ENCODE measurements at places on chromosomes 5 and 9.

DNA sequence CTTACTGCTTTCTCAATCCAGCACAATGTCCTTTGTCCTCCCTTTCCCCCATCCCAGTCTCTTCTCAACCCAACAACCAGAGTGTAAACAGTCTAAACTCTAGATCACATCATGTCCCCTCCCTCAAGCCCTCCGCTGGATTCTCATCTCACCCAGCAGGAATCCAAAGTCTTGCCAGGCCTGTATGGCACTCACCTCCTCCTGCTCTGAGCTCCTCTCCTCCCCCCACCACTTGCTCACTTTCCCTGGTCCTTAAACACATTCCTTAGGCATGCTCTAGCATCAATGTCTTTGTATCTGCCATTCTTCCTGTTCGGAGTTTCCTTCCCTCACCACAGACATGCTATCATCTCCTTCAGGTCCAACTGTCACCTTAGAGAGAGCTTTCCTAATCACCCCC lies 78.8 kb downstream of the NIPSNAP3B start:
- H3K4me3 ChIP-seq, result no peak overlapping the region
- no peak for DNase-seq
- H3K36me3 ChIP-seq, result peaks cover 4% of the 10 kb centered on the region
- H3K4me1 ChIP-seq, result no peaks in the 10 kb centered on the region
- no peaks in the 10 kb centered on the region for H3K27me3 ChIP-seq

- H3K36me3 ChIP-seq, result no peaks in the 10 kb centered on the region
- no peak overlapping the region for H3K27ac ChIP-seq
- DNase-seq, result no peak
- no peaks in the 10 kb centered on the region for H3K27me3 ChIP-seq
These were observed 6.6 kb upstream of the PRXL2C start for GRCh38 chr9:96661711-96662110.

- H3K36me3 ChIP-seq, result no peaks in the 10 kb centered on the region
- H3K4me3 ChIP-seq, result no peak overlapping the region
- no peak overlapping the region for H3K27ac ChIP-seq
- H3K4me1 ChIP-seq, result no peaks in the 10 kb centered on the region
These were observed 25.5 kb downstream of the DAB2IP start for GRCh38 chr9:121676926-121677325.

- H3K27ac ChIP-seq, result no peak overlapping the region
- no peaks in the 10 kb centered on the region for H3K4me1 ChIP-seq
- no peaks in the 10 kb centered on the region for H3K27me3 ChIP-seq
- no peaks in the 10 kb centered on the region for H3K36me3 ChIP-seq
- DNase-seq, result no peak
- no peak overlapping the region for H3K4me3 ChIP-seq
These were observed 830.3 kb downstream of the BRINP1 start for GRCh38 chr9:118538959-118539358.

- peaks cover 5% of the 10 kb centered on the region for H3K4me1 ChIP-seq
- DNase-seq, result no peak
- peaks cover 72% of the 10 kb centered on the region for H3K27me3 ChIP-seq
- no peak overlapping the region for H3K27ac ChIP-seq
- H3K36me3 ChIP-seq, result no peaks in the 10 kb centered on the region
These were observed 5.4 kb upstream of the FOXB2 start for GRCh38 chr9:77013932-77014596.

DNA sequence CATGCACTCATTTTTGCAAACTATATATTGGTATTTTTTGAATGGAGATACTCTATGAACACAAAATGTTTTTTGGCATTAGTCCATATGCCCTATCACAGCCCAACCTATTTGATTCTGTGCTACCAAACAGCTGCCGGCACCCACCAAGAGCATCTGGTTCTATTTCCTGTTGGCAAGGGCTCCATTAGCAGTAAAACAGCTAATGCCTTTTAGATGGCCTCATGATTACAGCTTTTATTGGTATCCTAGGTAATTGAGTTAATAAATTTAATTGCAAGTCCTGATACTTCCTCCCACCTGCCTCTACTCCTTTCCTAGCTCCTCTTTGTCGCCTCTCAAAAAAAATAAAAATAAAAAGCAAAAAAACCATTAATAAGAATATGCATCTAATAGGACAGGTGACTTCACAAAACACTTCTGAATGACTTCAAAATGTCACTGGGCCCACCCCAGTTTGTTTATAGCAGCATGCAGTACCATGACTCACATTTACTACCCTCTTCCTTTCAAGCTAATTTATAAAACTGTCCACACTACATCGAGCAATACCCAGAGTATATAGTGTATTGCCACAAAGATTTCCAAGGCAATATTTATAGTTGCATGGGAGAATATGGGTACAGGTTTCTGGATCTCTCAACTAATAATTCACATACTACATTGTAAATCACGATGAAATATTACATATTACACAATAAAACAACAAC lies 620.4 kb downstream of the SLCO4C1 start:
- no peaks in the 10 kb centered on the region for H3K4me1 ChIP-seq
- H3K4me3 ChIP-seq, result no peak overlapping the region
- DNase-seq, result no peak
- H3K36me3 ChIP-seq, result no peaks in the 10 kb centered on the region
- no peak overlapping the region for H3K27ac ChIP-seq
- H3K27me3 ChIP-seq, result no peaks in the 10 kb centered on the region

DNA sequence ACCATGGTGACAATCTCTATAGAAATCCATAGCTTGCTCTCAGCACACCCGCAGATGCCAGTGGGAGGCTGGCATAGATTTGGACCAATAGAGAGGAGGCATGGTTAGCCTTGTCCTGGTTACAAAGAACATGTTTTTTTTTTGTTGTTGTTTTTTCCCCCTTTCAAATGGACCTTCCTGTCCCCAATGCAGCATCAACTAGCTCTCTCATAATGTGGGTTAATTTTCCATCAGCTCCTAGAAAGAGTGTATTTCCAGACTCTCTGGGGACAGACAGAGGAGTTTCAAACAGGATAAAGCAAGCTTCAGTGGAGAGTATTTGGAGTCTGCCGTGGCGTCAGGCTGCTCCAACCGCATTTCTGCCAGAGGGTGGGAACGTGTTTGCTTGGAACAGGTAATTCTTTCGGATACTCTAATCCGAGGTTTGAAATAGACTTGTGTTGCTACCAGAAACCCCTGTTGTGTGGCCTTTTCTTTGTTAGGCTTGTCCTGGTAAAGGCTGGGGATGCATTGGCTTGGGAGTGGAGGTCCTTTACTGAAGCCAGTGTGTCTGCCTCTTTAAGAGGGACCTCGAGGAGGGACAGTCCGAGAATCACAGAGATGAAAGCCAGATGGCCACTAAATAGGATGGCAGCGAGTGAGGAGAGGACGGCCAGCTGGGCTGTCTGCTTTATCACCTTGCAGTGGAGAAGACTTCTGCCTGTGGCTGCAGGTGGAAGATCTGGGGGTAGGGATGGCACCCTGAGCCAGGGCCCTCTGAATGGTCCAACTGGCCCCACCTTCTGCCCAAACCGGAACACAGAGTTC lies 130.5 kb upstream of the CPEB4 start:
- no peaks in the 10 kb centered on the region for H3K36me3 ChIP-seq
- H3K4me1 ChIP-seq, result no peaks in the 10 kb centered on the region
- no peaks in the 10 kb centered on the region for H3K27me3 ChIP-seq
- no peak overlapping the region for H3K27ac ChIP-seq
- DNase-seq, result no peak

DNA sequence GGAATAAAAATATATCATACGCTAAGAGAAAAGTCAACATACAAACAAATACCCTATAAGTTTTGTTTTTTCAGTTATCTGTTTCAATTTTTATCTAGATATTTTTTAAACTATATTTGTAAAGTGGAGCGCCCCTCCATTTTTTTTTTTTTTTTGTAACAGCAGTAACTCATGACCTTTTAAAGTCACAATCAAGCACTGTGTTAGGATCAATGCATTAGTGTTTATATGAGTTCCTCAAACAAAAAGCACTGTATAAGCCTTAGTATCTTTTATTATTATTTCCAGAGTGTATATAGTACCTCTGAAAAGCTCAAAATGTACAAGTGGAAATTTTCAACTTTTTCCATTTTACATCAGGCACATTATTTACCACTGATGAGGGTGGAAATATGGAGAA lies 20.6 kb downstream of the PFDN1 start:
- no peak overlapping the region for H3K4me3 ChIP-seq
- DNase-seq, result no peak
- no peaks in the 10 kb centered on the region for H3K4me1 ChIP-seq
- H3K27ac ChIP-seq, result no peak overlapping the region
- no peaks in the 10 kb centered on the region for H3K27me3 ChIP-seq

GRCh38 chr9:98365227-98365669 lies 109.8 kb upstream of the TBC1D2 start:
- H3K27me3 ChIP-seq, result peaks cover 2% of the 10 kb centered on the region
- H3K4me1 ChIP-seq, result no peaks in the 10 kb centered on the region
- no peak overlapping the region for H3K4me3 ChIP-seq
- H3K36me3 ChIP-seq, result no peaks in the 10 kb centered on the region
- no peak overlapping the region for H3K27ac ChIP-seq

DNA sequence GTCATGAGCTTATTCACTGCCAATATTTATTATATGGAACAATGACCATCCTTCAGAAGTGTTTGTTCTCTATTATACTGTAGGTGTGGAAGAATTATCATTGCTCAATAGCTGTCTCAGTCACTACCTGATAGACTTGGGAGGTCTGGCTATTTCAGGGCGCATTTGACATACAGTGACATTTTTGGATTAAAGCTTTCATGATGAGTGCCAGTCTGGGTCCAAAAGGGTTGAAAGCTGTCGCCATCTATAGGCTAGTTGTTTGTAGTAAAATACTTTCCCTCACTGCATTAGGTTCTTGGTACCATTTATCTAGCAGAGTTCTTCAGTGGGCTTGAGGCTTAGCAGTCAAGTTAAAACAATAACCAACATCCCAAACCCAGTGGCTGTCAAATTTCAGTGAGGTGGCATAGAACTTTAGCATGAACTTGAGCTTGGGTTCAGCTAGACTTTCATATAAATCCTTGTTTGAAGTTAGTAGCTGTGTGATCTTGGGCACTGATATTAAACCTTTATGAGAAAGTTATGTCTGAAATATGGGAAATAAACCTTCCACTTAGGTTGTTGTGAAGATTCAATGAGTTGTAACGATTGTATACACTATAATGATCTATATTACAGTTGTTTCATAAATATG lies 110.5 kb upstream of the CDKN2B start:
- H3K27ac ChIP-seq, result no peak overlapping the region
- no peaks in the 10 kb centered on the region for H3K36me3 ChIP-seq
- H3K4me1 ChIP-seq, result no peaks in the 10 kb centered on the region
- H3K4me3 ChIP-seq, result no peak overlapping the region
- DNase-seq, result no peak

DNA sequence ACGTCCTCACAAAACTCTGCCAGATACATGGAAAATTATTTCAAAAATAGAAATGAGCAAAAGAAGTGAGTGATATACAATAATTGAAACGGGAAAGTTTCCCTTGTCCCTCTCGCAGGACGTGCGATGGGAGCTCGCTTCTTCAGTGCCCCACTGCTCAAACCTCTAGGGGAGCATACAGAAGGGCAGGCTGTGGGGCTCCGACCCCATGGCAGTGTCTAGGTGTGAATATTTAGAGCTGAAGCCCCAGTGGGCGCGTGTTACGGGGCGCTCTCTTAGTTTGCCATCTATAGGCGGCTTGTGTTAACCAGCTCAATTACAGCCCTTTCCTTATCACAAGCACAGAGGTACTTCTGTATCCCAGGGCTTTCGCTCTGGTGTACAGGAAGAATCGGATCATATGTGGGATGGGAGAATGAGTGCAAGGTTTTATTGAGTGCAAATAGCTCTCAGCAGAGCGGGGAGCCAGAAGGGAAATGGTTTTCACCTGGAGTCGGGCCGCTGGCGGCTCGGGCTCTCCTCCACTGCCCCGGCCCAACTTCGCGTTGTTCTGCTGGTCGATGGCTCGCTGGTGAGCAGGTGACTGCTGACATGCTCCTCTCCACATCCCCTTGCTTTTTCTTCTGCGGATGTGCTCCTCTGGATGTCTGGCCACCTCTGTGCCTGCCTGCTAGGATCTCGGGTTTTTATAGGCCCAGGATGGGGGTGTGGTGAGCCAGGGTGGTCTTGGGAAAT lies 334.0 kb upstream of the PTPRD start:
- no peaks in the 10 kb centered on the region for H3K27me3 ChIP-seq
- H3K36me3 ChIP-seq, result no peaks in the 10 kb centered on the region

DNA sequence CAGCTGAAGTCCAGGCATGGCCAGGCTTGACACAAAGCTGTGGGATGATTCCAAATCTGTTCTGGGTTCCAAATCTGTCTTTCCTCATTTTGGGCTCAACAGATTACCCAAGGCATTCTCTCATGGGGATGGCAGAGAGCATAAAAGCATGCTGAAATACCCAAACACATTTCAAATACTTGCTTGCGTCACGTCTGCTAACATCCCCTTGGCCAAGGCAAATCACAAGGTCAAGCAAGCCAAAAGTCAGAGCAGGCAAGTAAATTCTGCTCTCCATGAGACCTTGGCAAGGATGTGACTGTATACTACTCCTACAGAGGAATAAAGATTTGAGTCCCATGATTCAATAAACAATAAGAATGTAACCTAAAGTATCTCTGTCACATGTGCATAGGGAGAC lies 306.7 kb downstream of the EPB41L4A start:
- no peak overlapping the region for H3K4me3 ChIP-seq
- no peak for DNase-seq
- H3K27me3 ChIP-seq, result no peaks in the 10 kb centered on the region

DNA sequence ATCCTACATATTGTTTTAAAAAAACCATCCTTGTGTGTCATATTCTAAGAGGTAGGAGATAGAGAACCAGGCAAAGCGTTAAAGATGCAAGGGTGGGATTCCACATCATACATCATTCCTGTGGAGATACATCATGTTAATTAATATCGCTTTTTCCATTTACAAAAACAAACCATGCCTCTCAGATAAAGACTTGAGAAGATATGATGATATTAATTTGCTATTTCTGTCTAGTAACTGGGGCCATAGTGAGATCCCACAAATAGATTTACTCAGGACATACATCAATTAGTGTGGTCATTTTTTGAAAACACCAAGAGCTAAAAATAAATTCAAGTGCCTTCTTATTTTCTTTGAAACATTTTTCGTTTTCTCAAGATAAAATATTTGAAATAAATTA lies 165.4 kb upstream of the TARS1 start:
- H3K27ac ChIP-seq, result no peak overlapping the region
- DNase-seq, result no peak
- H3K4me3 ChIP-seq, result no peak overlapping the region
- no peaks in the 10 kb centered on the region for H3K36me3 ChIP-seq
- H3K4me1 ChIP-seq, result no peaks in the 10 kb centered on the region
- no peaks in the 10 kb centered on the region for H3K27me3 ChIP-seq

DNA sequence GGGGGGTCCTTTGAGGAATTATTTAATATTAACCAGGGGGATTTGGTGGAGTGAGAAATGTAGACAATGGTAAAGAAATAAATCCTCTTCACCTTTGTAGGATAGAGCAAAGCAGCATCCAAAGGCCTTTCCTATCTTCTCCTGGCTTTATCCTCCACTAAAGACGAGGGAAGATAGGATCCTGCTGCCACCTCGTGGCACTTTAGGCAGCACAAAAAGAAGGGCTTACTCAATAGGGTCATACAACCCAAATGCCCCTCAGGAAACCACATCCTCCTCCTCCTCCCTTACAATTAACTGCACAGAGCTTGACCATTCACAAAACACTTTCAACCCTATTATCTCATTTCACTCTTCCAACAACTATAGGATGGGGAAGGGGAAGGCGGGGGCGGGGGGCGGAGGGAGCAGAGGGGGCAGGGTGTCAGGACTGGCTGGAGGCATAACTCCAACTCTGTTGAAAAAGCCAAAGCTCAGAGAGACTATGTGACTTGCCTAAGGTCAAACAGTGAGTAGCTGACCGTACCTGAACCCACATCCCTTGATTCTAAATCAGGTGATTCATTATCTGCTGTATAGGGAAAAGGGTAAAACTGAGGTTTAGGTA lies 45.4 kb upstream of the MYOT start:
- no peak overlapping the region for H3K4me3 ChIP-seq
- no peak overlapping the region for H3K27ac ChIP-seq
- H3K4me1 ChIP-seq, result no peaks in the 10 kb centered on the region
- no peaks in the 10 kb centered on the region for H3K36me3 ChIP-seq
